ENCODE measurements at places on chromosomes 7 and 10.

DNA sequence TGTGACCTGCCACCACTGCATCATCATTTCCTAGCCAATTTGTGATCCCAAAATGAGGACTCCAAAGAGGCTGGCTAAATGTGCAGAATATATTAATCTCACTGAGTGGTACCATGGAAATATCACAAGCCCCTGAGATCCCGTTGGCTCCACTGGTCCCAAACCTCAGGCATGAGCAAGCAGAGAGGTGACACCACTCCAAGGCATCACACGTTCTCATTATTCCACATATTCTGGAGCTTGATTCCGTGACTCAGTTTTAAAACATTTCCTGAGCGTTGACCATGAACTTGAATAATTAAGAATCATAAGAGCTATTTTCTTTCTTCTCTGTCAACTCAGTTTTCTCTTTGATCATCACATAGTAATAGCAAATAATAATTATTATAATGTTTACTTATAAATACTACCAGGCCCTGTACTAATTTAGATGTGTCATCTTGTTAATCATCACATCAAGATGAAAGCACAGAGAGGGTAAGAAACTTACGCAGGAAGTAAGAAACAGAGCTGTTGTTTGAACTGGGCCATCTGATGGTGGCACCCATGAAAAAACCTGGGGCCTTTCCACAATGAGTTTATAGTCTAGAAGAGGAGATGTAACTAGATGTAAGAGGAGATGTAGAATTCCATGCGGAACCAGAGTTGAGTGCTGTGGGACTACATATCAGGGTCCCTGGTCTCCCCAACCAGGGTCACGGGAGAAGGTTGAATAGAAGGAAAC is 3.5 kb downstream of the APBB1IP start:
- DNase-seq: no peak

- DNase-seq: no peak
Observed at GRCh38 chr10:100182908-100183307, 2.9 kb downstream of the ERLIN1 start.

DNA sequence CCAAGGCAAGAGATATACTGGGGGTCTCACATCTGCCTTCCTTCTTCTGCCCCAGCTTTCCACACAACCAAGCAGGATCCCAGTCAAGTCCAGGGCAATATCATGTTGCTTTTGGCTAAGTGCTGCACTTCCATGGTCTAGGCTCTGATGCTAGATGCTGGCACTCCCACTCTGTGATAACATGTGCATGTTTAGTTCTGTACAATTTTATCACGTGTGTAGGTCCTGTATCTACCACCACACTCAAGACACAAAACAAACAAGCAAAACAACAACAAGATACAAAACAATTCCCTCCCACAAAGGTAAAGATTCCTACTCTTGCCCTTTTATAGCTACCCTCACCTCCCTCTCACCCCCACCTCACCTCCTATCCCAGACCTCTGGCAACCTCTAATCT is 105.6 kb upstream of the HABP2 start:
- DNase-seq: no peak

GRCh38 chr10:103124420-103125096 is 68.5 kb downstream of the NT5C2 start:
- no peak for DNase-seq

DNA sequence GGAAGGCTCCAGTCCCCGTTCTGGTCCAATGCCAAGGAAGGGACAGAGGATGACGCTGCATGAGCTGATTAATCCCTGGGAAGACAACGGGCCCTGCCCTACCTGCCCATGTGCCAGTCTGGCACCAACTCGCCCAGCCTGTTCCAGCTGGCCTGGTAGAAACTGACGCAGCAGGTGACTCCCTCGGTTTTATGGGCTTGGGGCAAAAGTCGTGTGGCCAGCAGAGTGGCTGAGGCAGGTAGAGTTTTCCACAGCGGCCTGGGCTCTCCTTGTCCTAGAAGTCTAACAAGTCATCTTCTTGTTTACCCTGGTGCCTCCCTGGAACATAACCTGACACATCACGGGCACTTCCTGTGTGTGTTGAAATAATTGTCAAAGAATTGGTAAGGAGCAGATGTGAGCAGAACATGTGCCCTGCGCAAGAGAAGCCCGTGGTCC is 20.4 kb upstream of the LMTK2 start:
- DNase-seq: peak; percentile 83

- DNase-seq: peak; percentile 84
Observed at GRCh38 chr7:66099551-66100407, 14.9 kb upstream of the CRCP start.

DNA sequence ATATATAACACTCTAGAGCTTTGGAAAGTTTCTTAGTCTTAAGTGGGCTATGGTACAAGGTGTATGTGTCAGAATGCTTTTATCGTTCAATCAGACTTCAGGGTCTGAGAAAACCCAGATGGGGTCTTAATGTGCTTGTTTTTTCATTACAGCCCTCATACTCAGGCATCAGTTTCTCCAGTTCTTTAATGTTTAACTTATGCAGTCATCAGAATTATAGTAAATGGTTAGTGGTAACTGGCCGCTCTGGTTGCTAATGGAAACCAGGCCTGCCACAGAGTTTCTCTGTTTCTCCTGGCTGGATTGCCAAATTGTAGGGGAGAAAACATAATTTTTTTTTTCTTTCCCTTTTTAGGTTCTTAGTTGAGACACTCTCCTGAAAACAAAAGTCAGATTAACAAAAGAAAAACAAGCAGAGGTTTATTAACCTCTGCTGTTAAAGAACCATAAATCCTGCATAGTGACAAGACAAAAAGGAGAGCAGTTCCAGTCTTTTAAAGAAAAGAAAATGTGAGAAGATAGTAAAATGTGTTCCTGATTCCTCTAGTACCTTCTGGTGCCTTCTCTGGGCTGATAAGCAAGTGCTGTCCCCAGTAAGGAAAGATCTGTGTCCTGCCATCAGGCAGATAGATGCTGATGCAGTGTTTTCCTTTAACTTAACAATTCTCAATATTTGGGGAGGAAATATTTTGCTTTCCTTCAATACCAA is 21.5 kb upstream of the GHITM start:
- no peak for DNase-seq

DNA sequence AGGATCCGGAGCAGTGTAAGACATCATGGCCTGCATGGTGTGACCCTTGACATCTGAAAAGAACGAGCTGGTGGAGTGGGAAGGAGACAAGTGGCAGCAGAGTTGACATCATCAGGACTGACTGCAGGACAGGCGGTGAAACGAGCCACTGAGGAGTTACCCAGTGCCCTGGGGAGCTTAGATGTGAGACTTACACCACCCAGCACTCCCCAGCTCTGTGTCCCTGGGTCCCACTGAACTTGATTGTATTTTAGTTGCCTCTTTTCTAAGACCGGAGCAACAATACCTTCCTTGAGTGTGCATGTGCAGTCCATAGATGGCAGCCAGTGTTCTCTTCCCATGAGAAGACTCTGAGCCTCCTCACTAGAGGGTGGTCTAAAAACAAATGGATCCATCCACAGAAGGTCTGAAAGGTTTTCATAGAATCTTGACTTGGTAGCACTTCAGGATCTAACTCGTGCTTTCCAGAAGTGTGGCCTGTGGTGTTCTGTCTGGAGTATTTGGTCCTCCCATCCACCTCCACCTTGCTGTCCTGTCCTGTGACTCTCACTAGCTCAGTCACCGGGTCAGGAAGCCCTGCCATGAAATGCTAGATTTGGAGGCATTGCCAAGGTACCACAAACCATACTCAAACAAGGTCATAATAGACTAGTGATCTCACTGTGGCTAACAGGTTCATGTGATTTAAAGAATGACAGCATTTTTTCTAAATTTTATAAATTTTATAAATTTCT is 59.0 kb downstream of the IKZF1 start:
- DNase-seq: no peak

DNA sequence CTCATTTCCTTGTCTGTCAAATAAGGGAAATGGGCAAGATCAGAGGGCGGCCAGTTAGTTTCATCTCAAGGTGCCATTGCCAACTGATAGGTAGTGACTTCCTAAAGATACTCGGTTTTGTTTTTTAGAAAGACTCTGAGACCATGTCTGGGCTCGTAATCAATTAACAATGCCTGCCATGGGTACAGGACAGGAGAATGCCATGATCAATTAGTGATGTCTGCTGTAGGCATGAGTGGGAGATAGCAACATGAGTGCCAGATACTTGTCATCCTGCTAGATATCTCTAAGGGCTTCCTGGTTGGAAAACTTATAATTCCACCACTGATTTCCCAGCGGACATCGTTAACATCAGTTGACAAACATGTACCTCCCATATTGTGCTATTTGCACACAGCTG is 64.8 kb downstream of the SH3PXD2A start:
- no peak for DNase-seq

DNA sequence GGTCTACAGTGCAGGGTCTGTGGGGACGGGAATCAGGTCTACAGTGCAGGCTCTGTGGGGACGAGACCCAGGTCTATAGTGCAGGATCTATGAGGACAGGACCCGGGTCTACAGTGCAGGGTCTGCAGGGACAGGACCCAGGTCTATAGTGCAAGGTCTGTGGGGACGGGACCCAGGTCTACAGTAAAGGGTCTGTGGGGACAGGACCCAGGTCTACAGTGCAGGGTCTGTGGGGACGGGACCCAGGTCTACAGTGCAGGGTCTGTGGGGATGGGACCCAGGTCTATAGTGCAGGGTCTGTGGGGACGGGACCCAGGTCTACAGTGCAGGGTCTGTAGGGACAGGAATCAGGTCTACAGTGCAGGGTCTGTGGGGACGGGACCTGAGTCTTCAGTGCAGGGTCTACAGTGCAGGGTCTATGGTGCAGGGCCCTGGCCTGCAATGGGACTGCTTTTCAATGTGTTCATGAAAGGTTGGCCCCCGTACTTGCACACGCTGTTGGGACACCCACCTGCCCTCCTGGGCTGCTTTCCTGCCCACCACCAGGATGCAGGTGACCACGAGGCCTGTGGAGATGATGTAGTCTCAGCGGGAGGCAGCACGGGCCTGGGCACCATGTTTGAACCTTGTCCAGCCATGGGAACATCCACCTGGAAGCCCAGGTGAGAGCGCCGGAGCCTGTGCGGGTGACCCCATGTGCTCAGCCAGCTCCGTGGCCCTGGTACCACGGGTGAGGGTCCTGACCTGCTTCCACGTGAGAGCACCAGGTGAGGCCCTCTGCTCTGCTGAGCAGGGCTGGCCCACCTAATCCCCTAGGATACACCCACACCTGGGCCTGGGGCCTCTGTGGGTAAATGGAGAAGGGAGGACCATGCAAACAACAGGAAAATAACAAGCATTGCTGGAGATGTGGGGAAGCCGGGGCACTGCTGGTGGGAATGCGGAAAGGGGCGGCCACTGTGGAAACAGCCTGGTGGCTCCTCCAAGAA is 91.4 kb upstream of the DIP2C start:
- DNase-seq: no peak

GRCh38 chr10:11541296-11541695 is 70.2 kb downstream of the USP6NL start:
- no peak for DNase-seq

GRCh38 chr7:141287936-141288335 is 214.1 kb downstream of the TMEM178B start:
- DNase-seq: no peak

DNA sequence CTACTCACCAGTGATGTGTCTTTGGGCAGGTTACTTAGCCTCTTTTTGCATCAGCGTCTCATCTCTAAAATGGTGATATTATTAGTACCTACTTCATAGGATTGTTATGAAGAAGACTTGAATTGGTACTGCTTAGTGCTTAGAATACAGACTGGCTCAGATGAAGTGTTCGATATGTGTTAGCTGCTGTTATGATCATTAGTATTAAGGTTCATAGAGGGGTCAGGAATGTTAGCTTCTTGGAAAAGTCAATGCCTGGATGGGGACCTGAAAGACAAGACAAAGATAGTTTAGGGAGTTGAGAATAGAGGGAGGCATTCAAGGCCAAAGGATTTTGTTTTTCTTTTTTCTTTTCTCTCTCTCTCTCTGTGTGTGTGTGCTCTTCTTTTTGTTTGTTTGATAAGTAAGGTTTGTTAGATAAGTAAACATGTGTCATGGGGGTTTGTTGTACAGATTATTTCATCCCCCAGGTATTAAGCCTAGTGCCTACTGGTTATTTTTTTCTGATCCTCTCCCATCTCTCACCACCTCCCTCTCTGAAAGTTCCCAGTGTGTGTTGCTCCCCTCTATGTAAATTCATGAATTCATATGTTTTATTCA is 63.3 kb downstream of the MDFIC start:
- DNase-seq: no peak

- DNase-seq: no peak
Observed at GRCh38 chr10:25744574-25744973, 189.5 kb upstream of the MYO3A start.

DNA sequence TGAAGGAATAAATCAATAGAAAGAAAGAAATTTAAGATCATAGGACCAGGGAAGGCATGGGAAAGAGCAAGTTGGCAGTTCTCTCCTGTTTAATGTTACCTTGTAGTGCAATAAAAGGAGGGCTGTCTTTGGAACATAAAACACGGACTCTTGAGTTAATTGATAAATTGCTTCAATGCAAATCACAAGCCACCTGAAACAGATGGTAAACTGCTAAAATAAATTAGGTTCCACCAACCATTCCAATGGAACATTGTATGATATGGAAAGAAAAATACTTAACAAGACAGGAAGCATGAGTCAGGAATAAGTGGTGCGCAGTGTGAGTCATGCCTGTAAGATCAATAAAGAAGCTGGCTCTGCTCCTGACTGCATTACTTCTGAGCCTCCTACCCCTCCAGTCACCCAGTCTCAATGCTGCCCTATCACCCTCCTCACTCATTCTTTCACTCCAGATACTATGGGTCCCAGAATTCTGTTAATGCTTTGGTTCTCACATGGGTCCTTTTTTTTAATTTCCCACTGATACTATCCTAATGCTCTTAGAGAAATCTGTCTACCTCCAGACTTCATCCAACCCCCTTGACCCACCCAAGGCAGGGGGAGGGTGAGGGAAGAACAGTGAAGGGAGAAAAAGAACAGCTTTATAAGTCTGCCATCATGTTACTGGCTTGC is 78.9 kb downstream of the LRRC17 start:
- peak; percentile 75 for DNase-seq

DNA sequence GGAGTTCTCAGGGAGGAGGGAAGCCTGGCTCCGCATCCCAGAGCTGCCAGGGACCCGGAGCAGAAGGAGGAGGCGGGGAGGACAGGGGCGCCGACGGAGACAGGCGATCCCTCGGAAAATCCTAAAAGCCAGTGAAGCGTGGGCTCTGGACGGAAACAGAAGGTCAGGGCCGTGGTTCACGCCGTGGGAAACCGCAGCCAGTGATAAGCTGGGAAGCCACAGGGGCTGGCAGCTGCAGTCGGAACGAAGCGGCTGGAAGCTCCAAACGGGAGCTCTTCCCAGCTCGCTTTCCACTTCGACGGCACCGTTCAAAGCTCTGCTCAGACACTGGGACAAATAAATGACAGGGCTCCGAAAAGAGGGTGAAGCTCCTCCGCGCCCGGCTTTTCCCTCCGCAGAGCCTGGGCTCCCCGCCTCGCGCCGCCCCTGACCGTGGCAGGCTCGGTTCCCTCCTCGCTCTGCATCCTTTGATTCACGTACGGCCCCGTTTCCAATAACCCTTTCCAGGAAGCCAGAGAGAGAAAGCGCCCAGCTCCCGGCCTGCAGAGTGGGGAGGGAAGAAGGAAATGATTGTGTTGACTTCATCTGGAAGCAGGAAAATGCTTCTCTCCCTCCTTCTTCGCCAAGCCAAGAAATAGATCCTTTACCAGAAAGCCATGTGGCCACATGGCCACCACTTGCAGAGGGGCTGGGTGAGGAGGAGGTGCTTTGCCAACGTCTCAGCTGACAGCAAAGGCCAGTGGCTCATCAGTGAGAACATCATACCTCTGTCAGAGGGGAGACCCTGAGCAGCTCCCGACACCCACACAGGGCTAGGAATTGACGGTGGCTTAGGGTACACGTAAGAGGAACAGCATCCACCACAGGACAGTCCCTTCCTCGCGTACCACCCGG is 57.4 kb downstream of the ADRB1 start:
- DNase-seq: no peak

- DNase-seq: no peak
Observed at GRCh38 chr7:108307595-108307994, 148.6 kb downstream of the NRCAM start.

Measured in RWPE2 (cell line).